Kidney (tissue), 22 donors: ENCODE measurements at places on chromosomes 5 and 9. TPM values are rescaled to one million over a fixed set of nuclear protein-coding genes. Genes with fewer than 3 reads are reported as not detected.

DNA sequence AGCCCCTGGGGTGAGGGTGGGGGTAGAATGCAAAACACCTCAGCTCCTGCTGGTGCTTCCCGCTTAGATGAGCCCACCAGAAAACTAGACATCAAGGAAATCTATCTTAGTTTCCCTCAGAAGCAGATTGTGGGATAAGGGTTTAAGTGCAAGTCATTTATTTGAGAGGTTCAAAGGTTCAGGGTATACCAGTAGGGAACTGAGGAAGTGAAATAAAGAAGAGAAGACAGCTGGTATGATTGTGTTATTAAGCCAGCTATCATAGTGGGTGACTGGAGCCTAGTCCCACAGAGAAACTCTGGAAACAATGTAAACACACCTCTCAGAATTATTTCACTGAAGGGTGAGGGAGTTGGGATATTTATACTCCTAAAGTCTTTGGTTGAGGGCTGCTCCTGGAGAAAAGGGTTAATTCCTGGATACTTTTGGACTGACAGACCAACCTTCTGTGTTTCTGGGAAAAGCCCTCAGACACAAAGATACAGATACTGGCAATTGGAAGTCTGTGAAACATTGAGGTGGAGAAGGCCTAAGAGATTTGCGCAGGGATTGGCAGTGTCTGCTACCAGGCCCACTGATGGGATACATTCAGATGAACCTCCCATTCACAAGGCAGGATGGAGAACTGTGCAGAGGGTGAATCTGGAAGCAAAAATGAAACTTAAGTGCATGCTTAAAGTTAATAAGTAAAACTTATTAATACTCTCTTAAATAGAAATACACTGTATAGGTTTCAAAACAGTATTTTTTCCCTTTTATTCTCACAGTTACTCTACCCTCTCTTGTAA lies 6.4 kb upstream of the DCTN4 start:
- no peaks in the 10 kb centered on the region for H3K27me3 ChIP-seq
- peaks cover 4% of the 10 kb centered on the region for H3K4me1 ChIP-seq
- no peak overlapping the region for H3K4me3 ChIP-seq
- no peak for DNase-seq
- H3K36me3 ChIP-seq: no peaks in the 10 kb centered on the region

RELL2 gene
- polyA plus RNA-seq: 8.2 TPM

DNAI1 gene
- polyA plus RNA-seq: 2.4 TPM

SLC6A19 gene
- polyA plus RNA-seq: 69.3 TPM
